ENCODE measurements at places on chromosomes 13 and 19. TPM values are rescaled to one million over a fixed set of nuclear protein-coding genes. Genes with fewer than 3 reads are reported as not detected.
A peak's percentile ranks its signal among the peaks of the same experiment; 100 is the strongest.

The AKAP8L gene
- total RNA-seq: 56.4 TPM

DNA sequence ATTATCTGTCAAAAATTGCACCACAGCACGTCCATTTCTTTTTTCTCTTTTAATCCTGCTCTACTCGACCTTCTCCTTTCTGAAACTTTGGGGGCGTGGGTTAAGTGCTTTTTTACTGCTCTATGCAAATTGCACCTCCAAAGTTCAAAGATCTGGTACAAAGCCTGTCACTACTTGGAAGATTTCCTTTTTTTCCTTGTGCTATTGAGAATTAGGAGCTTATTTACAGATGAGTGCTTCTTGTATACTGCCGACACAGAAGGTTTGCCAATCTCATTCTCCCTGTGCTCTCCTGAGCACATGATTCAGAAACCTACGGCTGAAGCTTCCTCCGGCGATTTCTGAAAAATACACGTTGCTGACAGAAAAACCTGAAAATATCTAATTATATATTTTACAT lies 94.8 kb downstream of the TEX29 start:
- DNase-seq: no peak

- peak; percentile 56 for DNase-seq
Observed at GRCh38 chr19:48874303-48875135, 2.3 kb downstream of the PPP1R15A start.

DNA sequence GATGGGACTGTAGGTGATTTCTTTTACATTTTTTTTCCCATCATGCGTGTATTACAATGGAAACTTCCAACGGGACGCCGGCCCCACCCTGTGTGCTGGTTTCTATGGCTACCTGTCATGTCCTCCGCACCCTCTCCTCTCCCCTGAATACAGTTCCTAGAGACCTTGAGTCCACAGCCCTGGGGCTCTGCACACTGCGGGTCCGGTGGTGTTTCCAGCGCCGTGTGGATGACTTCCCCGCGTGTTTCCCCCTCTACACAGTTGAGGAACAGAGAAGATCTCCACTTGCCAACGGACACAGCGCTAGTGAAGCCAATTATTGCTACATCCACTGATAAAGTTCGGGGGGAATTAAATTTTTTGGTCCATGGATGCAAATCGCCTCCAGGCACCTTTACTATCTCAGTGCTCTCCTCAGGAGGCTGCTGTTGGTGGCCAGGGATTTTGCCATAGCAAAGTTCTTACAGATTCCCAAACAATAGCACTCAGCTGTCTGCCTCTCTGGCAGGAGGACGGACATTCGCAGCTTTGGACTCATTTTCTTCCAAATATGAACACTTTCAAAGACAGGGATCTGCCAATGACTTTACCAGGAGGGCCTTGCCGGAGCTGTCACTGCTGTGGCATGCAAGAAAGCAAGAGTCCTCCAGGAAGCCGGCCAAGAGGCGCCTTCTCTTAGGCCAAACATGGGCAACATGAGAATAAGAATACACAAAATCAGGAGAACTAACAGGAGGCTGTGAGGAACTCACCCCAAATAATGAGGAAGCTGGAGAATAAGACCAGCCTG lies 39.3 kb upstream of the GAS6 start:
- DNase-seq: no peak

- no peak for DNase-seq
Observed at GRCh38 chr19:10270616-10271394, at the start of gene ICAM1. Gene ICAM1, plus strand, starts transcription at chr19:10271120. Its CDS starts 40 bp downstream, at chr19:10271160.

DNA sequence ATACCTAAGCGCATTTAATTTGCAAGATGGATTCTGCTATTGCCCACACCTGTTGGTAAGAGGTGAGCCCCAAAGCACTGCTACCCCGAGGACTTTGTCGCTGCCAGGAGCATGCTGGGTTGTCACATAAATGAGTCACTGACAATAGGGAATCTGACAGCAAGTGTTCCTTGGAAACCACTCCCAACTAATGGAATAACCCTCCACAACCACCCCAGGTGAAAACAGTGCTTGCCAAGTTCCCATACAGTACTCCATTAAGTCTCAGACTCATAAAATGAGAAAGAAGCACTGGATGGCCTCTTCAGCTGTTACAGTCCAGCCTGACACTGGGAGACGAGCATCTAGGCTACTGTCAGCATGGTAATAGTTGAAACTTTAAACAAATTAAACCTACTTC lies 108.6 kb downstream of the EFNB2 start:
- DNase-seq: no peak

- DNase-seq: no peak
Observed at GRCh38 chr19:47489072-47489914, 5.3 kb upstream of the KPTN start.

DNA sequence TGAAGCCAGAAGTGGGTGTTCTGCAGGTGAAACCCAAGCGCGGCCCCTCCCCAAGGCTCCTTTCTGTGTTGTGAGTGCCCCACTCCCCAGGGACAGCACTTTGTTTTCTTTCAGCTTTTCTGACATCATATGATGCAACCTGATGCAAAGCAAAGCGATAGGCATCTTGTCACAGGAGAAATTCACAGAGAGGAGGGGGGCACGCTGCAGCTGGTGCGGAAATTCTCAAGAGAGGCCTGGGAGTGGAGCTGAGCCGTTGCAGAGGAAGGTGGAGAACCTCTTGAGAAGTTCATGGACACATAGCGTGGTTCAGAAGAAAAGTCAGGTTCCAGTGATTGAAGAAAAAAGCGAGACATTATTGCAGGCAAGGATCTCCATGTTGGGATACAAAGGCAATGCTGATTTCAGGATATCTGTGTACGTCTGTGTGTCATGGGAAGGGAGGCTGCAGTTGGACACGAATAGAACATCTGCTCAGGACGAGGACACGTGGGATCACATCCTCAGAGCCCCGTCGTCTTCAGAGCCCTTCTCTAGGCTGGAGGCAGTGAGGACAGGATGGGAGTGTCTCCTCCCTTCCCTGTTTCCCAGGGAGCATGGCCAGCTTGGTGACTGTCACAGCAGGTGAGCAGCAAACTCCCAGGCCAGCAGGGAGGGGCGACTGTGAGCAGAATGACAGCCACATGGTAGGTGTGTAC lies 79.2 kb downstream of the IRS2 start:
- no peak for DNase-seq

DNA sequence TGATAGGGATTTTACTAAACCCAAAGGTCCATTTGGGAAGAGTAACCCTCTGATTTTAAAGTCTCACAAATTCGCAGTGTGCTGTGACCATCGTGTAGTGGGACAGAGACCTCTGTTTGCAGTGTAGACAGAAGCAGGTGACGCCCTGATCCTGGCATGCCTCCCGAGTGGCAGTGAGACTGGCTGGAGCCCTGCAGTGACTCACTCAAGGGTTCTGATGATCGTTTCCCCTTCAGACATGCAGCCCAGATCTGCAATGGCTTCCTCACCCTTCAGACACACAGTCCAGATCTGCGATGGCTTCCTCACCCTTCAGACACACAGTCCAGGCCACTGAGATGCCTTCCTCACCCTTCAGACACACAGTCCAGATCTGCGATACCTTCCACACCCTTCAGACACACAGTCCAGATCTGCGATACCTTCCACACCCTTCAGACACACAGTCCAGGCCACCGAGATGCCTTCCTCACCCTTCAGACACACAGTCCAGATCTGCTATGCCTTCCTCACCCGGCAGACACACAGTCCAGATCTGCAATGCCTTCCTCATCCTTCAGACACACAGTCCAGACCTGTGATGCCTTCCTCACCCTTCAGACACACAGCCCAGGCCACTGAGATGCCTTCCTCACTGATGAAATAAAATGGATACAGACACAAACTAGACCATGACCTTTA lies 125.2 kb downstream of the ATP11A start:
- DNase-seq: peak; percentile 79

- no peak for DNase-seq
Observed at GRCh38 chr13:113756441-113757097, 2.5 kb upstream of the TMEM255B start.

- DNase-seq: no peak
Observed at GRCh38 chr13:26583662-26584061, 26.2 kb downstream of the WASF3 start.

GRCh38 chr19:33676999-33677665 lies 55.4 kb downstream of the CHST8 start:
- DNase-seq: no peak

DNA sequence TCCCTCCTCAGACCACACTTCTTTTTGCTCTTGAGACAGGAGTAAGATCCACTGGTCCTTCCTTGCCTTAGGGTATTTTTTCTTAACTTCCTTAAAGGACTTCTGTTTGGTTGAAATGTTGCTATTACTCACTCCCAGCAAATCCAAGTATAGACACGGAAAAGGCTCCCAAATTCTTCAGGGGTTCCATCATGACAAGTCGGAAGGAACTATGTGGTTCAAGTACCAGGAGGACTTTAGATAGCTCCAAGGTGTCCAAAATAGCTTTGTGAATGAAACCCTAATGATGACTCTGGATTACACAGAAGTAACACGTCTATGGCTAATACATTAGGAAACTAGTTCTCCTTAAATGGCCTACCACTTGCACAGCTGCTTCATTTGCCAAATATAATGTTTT lies 238.7 kb downstream of the KCTD12 start:
- no peak for DNase-seq

- no peak for DNase-seq
Observed at GRCh38 chr19:6577476-6578125, 13.3 kb downstream of the CD70 start.

The MAMSTR gene
- total RNA-seq: 0.93 TPM

DNA sequence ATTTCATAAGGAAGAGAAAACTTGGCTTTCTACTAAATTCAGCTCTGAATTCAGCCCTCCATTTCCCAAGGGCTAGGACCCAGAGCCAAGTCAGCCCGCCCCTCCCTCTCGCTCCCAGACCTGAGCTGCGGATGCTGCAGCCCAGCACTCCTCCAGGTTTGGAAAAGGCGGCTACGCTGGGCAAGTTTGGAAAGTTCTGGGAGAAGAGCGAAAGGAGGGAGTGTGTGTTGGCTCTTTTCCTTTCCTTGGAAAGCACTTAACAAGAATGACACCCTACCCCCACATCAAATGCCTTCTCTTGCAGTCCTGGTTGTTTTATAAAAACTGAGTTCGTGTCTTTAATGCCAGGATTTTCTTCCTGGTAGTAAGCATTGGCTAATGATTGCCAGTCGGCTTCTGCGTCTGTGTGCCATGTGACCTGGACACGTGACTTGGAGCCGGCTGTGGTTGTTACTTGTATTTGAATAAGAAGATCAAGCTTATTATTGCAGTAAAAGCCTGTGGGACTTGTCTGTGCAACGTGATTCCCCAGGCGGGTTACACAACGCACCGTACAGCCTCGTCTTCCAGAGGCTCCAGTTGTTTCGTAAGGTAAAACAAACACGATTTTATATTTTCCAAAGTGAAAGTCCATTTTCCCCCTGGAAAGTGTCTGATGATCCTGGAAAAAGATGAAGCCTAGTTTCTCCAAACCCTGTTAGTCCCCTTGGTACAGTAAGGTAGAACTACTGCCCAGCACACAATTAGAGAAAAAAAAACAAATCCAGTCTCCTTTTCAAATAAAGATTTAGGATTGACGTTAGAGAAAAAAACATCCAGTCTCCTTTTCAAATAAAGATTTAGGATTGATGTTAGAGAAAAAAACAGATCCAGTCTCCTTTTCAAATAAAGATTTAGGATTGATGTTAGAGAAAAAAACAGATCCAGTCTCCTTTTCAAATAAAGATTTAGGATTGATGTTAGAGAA lies 26.8 kb upstream of the UBE2L5 start:
- peak; percentile 68 for DNase-seq

DNA sequence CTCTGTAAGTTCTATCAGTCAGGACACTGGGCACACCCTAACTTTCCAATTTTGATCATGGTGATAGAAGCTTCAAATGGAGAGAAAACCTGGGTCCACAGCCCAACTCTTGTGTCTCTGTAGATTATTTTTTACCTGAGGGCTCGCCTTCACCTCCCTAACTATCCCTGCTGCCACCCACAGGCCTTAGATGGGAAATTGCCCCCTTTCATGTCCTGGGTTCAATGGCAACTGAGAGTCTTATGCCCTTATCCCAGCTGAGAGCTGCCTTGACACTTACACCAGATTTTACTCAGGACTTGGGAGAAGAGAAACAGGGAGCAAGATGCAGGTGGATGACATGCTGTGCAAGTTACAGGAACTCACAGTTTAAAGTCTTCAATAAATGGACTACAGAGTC lies 81.7 kb downstream of the RAP2A start:
- DNase-seq: no peak

The RNF17 gene
- not detected for total RNA-seq
